ENCODE measurements at places on chromosomes 7 and 10. TPM values are rescaled to one million over a fixed set of nuclear protein-coding genes. Genes with fewer than 3 reads are reported as not detected.

Gene VAX1
- not detected for polyA plus RNA-seq

Gene CALHM2
- polyA plus RNA-seq = 0.22 TPM

Gene SPAM1
- polyA plus RNA-seq = not detected

Gene CAV1
- polyA plus RNA-seq = 2.1 TPM

Gene ACTR3C
- 27.7 TPM for polyA plus RNA-seq

Gene GSTO2
- polyA plus RNA-seq = 26.0 TPM

Gene PDZD8
- polyA plus RNA-seq = 25.8 TPM

Gene POR
- polyA plus RNA-seq = 16.8 TPM

Gene KLHDC10
- polyA plus RNA-seq = 14.5 TPM

Gene GSDME
- 29.9 TPM for polyA plus RNA-seq

Gene ANKRD2
- polyA plus RNA-seq = 1.3 TPM

Gene ANKRD61
- not detected for polyA plus RNA-seq

Gene FGFBP3
- 0.77 TPM for polyA plus RNA-seq

Gene JCAD
- 11.6 TPM for polyA plus RNA-seq

Gene PAPOLB
- polyA plus RNA-seq = not detected

Gene NEURL1
- polyA plus RNA-seq = 0.63 TPM

Gene SEPTIN14
- not detected for polyA plus RNA-seq

Gene TFR2
- polyA plus RNA-seq = 0.55 TPM

Gene FRAT2
- 1.8 TPM for polyA plus RNA-seq

Gene HYCC1
- polyA plus RNA-seq = 12.9 TPM

Gene TDRD1
- polyA plus RNA-seq = 3.0 TPM

Gene ERCC6
- polyA plus RNA-seq = 52.9 TPM

Gene ASCC1
- 26.6 TPM for polyA plus RNA-seq

Gene NPC1L1
- polyA plus RNA-seq = not detected

Gene MBLAC1
- polyA plus RNA-seq = not detected

Gene INA
- polyA plus RNA-seq = 395 TPM

Gene STAG3
- polyA plus RNA-seq = 2.1 TPM

Gene SPDYE5
- 0.25 TPM for polyA plus RNA-seq

Gene ZNF727
- polyA plus RNA-seq = 9.8 TPM

Gene FAM180A
- not detected for polyA plus RNA-seq

Gene CACNB2
- polyA plus RNA-seq = 102 TPM

Gene WDFY4
- not detected for polyA plus RNA-seq

Gene OR9A2
- not detected for polyA plus RNA-seq

Gene SLC18A3
- not detected for polyA plus RNA-seq

Gene HABP2
- not detected for polyA plus RNA-seq

Gene NEBL
- polyA plus RNA-seq = 10.8 TPM
